ENCODE measurements at places on chromosomes 1 and 21. TPM values are rescaled to one million over a fixed set of nuclear protein-coding genes. Genes with fewer than 3 reads are reported as not detected.
A peak's percentile ranks its signal among the peaks of the same experiment; 100 is the strongest.

DNA sequence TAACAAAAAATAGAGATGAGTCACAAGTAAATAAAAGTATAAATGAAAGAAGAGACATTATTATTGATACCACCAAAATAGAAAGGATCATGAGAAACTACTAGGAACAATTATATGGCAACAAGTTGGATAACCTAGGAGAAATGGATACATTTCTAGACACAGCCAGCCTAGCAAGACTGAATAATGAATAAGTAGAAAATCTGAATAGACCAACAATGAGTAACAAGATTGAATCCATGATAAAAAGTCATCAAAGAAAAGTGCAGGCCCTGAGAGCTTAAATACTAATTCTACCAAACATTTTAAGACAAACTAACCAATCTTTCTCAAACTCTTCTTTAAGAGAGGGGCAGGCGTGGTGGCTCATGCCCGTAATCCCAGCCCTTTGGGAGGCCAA lies 538.6 kb upstream of the PBX1 start:
- DNase-seq, result no peak

RAB13 gene
- 68.9 TPM for total RNA-seq

- no peak for DNase-seq
These were observed 141.8 kb downstream of the AKT3 start for GRCh38 chr1:243708210-243708609.

DNA sequence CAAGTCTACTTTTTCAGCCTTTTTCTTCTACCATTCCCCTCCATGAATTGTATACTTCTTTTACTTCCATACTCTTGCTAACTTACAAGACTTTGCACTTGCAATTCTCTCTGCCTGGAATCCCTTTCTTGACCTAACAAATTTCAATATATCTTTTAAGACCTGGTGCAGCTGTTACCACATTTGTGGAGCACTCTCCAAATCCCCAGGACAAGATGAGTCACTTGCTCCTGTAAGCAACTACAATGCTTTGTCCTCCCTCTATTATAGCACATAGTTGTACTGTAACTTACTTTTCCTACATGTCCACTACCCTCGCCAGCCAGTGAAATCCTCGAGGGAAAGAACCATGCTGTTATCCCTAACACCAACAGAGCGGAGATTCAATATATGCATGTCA lies 43.1 kb downstream of the WARS2 start:
- DNase-seq, result no peak

KLF17 gene
- total RNA-seq, result 5.5 TPM

- no peak for DNase-seq
These were observed 19.9 kb upstream of the DISC1 start for GRCh38 chr1:231606712-231607111.

- DNase-seq, result no peak
These were observed 57.0 kb upstream of the PRDM2 start for GRCh38 chr1:13643017-13643416.

- peak; percentile 87 for DNase-seq
These were observed 23.0 kb downstream of the ACTA1 start for GRCh38 chr1:229410692-229411433.

DNA sequence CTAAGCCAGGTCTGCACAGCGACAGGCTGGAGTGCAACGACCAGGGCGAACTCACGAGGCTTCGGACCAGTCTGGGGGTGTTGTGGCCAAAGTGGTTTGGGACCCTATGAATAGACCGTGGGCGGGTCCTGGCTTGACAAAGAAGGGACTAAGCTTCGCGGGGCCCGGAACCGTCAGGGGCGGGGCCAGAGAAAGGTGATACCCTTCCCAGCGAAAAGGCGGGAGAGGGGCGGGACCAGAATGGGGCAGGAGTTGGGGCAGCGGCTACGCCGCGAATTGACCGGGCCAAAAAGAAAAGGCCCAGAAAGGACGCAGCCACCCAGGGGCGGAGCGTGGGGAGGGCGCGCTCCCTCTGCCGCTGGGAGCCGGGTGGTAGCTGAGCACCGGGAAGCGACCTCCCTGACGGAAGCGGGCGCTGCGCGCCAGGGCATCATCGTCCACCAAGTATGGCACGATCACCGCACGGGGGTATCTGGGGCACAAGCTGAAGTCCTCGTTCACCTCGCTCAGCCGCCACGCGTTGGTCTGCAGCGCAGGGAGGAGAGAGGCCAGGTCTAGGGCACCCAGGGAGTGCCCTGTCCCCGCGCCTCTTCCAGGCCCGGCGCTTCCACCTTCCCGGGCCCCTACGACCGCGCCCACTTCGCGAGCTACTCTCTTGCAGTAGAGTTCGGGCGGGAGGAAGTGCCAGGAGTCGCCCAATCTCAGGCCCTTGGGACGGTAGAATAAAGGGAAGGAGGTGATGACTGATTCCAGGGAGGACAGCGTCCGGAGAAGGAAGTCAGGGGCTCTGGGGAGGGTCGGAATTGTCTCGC lies 6.7 kb upstream of the FAM167B start:
- peak; percentile 79 for DNase-seq

- no peak for DNase-seq
These were observed 6.8 kb downstream of the HAO2 start for GRCh38 chr1:119375366-119375765.

CLDN8 gene
- 6.3 TPM for total RNA-seq

DNA sequence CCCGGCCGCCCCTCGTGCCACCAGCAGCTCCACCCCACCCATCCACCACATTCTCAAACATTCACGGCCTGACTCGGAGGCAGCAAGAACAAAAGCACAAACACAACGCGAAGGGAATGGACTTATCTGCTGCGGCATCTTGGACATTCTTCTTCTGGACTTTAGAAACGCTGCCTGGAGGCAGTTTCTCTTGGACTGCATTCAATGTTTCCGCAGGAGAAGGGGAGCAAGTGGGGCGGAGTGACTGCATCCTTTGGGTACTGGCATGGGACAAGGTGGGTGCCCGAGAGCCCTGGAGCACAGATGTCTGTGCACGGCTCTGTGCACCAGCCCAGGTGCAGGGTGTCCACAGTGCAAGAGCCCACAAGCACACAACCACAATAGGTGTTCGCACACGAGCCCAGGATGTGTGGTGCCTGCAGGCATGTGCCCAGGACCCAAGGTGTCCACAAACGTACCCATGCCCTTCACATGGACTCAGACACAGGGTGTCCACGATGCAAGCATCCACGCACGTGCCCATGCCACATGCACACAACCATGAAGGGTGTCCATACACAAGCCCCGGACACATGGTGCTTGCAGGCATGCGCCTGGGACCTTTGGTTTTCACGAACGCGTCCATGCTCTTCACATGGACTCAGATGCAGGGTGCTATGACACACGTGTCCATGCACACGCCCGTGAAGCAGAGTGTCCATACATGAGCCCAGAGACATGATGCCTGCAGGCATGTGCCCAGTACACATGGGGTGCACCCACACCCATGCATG lies 53.6 kb downstream of the WNT9A start:
- DNase-seq, result no peak

GRCh38 chr1:41368366-41368765 lies 7.1 kb downstream of the FOXO6 start:
- DNase-seq, result no peak
